Stimulated activated CD8-positive, alpha-beta memory T cell treated with anti-CD3 and anti-CD28 coated beads, Interleukin-4, amount 100 ng/mL, for 1 hour (primary cell): ENCODE measurements at places on chromosomes 6 and 20.

GRCh38 chr6:105620878-105621277 lies 218.0 kb upstream of the PREP start:
- DNase-seq, result no peak

DNA sequence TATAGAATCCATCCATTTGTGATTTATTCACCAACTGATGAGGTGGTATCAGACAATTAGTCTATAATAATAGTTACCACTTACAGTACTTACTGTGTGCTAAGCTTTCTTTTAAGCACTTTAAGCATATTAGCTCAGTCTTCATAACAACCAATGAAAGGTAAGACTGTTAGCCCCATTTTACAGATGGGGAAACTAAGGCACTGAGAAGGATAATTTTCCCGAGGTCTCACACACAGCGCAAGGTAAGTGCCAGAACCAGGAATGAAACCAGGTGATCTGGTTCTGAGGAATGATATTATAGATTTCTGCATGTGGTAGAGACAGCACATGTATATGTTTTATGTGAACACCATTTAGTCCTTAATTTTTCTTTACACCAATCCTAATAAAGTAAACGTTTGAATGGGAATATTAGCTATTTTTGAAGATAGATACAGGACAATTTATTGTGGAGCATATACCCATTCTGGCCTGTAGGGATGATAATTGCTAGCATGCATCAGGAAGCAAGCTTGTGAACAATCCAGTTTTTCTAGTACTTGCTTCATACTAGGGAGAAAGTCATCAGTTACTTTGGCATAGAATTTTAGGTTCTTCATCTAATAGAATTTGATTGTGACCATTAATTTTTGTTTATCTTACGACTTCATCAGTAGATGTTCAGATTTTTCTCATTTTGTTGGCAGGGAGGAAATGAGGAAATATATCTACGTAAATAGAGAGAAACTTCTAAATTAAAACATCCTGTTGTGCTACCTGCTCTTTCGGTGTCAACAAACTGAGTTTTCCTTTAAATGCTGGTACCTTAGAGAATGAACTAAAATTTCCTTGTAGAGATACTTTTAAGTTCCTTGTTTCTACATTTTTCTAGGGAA lies 3.0 kb downstream of the YWHAB start:
- DNase-seq, result no peak

- DNase-seq, result no peak
Measured at GRCh38 chr20:63315240-63315689, 22.3 kb downstream of the COL20A1 start.

GRCh38 chr6:12283904-12284303 lies 6.3 kb upstream of the EDN1 start:
- no peak for DNase-seq

GRCh38 chr20:61748376-61748775 lies 317.3 kb downstream of the TAF4 start:
- DNase-seq, result no peak

DNA sequence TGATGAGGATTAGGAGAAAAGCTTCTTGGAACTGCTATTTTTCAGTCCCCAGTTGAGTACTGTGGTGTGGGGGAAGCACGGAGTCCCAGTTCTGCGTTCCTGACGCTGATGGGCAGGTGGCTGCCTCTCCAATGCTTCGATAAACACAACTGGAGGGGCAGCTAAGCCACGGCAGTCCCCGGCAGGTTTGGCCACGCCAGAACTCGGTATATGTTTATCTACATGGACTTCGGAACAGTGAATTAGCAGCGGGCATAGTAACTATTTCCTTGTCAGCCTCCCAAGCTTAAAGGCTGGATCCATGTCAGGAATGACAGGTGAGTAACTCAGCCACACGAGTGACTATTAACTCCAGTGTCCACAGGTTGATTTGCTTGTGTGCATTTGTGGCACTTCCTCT lies 354.4 kb downstream of the ZFAND3 start:
- DNase-seq, result no peak

DNA sequence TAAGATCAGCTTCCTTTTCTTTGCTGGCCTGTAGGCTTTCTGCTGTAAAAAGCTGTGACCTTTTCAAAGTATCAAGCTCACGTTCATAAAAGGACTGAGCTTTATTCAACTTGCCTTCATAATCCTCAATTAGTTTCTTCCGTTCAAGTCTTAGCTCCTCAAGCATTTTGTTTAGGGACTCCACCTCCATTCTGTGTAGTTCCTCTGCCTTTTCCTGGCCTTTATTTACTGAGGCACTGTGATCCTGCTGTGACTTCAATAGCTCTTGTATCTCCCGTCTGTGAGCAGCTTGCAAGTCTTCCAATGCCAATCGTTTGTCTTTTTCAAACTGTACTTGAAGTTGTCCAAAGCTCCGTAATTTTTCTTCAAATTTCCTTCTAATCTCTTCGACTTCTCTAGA lies 54.4 kb downstream of the FAM184A start:
- DNase-seq, result no peak

GRCh38 chr6:138970159-138970558 lies 17.9 kb downstream of the REPS1 start:
- no peak for DNase-seq

- no peak for DNase-seq
Measured at GRCh38 chr20:49187330-49187850, 744 bp downstream of the STAU1 start.

DNA sequence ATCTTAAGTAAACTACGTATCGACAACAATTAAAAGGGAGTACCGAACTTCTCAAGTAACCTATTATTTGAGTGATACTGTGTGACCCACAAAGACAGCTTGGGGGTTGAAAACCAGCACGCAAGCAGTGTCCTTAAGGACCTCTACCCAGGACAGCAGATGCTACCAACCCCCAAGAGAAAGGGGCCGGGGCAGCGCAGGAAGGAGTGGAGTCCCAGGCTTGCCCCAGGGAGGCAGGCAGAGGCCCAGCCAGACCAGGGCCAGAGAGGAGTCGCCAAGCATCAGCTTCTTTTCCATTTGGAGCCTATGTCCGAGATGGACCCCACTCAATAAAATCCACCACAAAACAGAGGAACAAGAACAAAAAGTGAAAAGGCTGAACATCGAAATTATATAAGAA lies 11.9 kb downstream of the DIDO1 start:
- DNase-seq, result no peak

- DNase-seq, result no peak
Measured at GRCh38 chr6:105121981-105122380, 57.8 kb downstream of the POPDC3 start.

GRCh38 chr6:1470040-1470439 lies 80.7 kb downstream of the FOXF2 start:
- DNase-seq, result no peak

- DNase-seq, result peak; percentile 46
Measured at GRCh38 chr20:44979090-44979621, 12.8 kb downstream of the STK4 start.

DNA sequence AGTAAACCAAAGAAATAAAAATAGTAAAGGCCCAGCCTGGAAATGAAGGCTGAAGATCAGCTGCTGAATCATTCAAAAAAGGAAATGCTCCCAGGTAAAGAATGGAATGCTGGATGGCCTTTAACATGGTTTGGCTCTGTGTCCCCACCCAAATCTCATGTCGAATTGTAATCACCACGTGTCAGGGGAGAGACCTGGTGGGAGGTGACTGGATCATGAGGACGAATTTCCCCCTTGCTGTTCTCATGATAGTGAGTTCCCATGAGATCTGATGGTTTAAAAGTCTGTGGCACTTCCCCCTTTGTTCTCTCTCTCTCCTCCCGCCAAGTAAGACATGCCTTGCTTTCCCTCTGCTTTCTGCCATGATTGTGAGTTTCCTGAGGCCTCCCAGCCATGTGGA lies 9.9 kb upstream of the CLIC5 start:
- no peak for DNase-seq

DNA sequence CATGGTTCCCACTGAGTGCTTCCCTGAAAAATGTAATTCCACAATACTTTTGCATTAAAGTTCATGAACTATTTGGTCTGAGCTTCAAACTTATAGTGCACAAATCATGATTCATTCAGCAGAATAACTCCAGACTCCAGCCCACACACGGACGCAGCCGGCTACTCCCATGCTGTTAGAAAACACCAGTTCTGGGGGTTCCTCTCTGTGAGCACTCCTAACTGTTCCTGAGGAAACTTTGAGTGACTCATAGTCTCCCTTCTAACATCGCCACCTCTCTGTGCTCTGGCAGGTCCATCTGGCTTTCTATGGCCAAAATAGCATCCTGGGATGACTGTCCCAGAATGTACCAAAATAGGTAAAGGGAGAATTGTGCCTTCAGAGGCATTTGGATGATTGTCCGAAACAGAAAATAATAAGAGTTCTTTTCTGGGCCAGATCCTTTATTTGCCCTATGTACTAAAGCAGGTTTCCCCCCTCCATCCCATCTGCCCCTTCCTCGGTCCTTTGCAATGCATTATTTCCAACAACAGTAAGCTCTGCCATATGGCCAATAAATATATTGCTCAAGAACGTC lies 32.3 kb upstream of the LY86 start:
- no peak for DNase-seq

DNA sequence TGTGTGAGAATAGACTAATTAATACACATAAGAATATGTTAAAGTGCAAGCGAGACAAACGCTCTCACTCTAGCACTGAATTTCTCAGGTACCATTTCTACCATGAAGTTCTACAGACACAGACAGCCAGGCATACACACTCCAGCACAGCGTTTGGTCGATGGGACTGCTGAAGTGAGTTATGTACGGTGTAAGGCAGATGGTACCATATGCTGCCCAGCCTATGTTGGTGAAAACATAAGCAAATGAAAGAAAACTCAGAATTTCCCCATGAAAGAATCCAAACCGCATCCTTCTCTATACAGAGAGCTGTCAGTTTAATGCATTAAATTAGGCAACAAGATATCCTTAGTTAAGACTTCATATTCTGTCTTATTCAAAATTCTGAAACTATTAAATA lies 34.9 kb downstream of the AGPAT4 start:
- DNase-seq, result no peak

- no peak for DNase-seq
Measured at GRCh38 chr6:52361414-52361944, 472 bp upstream of the PAQR8 start.

GRCh38 chr6:37922563-37922962 lies 103.0 kb downstream of the ZFAND3 start:
- no peak for DNase-seq

GRCh38 chr20:47035026-47035590 lies 140.5 kb downstream of the EYA2 start:
- DNase-seq, result no peak

- no peak for DNase-seq
Measured at GRCh38 chr6:43950051-43950605, 177.1 kb downstream of the MRPL14 start.

DNA sequence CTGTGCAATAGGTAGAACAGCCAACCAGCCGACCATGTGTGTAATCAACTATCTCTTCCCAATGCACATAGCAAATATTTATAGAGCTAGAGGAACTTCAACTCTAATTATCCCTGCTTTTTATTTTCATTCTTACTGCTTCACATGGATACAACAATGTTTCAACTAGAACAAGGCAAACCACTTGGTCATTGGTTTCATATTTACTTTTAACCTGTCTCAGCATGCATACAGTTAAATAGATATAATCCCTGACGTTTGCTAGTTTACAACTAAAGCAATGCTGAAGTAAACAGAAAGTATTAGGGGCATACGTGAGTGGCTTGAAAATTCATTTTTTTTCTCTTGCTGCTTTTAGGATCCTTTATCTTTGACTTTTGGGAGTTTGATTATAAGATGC lies 318.5 kb upstream of the MAP3K7 start:
- DNase-seq, result no peak

GRCh38 chr6:129280749-129281148 lies 397.8 kb downstream of the LAMA2 start:
- no peak for DNase-seq

- no peak for DNase-seq
Measured at GRCh38 chr20:48349656-48350055, 478.1 kb downstream of the PREX1 start.

- DNase-seq, result no peak
Measured at GRCh38 chr6:84460491-84460890, 233.0 kb upstream of the CEP162 start.

- no peak for DNase-seq
Measured at GRCh38 chr20:11754451-11754850, 163.2 kb upstream of the BTBD3 start.

- no peak for DNase-seq
Measured at GRCh38 chr6:127637830-127638409, 60.9 kb downstream of the C6orf58 start.

DNA sequence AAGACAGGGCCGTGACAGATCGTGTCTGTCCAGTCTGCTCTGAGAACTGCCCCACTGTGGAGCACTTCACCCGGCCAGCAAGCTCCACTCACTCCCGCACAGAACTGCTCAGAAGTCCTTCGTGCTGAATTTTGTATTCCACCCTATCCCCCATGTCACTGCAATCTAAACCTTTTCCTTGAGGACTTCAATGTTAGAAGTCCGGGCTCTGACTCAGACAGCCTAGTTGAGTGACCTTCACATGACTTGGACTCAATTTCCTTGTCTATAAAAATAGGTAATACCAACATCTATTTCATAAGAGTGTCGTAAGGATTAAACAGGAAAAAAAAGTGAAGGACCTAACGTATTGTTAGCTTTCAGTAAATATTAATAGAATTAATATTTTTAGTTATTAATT lies 161.6 kb downstream of the QRSL1 start:
- no peak for DNase-seq

DNA sequence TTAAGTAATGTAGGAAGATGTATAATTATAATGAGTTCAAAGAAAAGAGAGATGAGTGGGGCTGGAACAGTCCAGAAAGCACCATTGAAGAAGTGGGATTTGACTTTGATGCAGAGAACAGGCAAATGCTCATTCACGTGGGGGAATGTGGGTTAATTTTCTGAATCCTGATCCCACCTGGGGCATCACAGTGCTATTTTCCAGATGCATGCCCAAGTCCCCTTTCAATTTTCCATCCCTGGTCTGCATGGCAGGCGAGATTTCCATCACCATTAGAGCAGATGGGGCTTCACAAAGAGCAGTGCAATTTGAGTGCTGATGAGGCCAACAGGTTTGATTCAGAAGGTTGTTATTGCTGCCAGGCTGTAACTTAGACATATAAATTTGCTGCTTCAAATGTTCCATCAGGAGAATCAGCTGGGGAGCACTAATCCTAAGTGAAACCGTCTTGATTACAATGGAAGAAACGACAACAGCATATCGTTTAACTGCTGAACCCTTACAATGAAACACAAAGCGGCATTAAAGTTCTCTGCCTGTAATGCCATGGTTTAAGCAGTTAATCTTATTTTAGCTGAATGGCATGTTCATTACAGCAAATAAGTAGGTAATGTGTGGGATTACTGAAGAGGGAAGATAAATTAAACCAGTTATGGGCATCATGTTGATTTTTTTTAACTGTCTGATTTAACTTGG lies 45.2 kb downstream of the OSTM1 start:
- DNase-seq, result no peak

GRCh38 chr6:27994616-27995015 lies 37.6 kb downstream of the OR2B6 start:
- no peak for DNase-seq
